GM23338 (cell line): ENCODE measurements at places on chromosomes 16 and 17.
A peak's percentile ranks its signal among the peaks of the same experiment; 100 is the strongest.

GRCh38 chr17:65523853-65524664 lies 37.4 kb downstream of the AXIN2 start:
- no peak for DNase-seq

DNA sequence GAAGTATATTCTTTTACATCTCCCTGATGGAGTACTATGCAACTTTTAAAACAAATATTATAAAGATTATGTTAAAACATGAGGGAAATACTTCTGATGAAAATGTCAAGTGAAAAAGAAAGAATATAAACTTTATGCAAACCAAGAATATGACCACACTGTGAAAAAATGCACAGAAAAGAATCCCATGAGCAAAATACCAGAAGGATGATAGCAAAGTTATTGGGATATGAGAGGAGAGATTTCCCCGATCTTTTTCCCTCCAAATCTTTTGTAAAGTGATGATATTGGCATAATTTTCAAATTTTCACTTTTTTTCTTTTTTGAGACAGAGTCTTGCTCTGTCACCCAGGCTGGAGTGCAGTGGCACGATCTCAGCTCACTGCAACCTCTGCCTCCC lies 36.6 kb upstream of the SMURF2 start:
- no peak for DNase-seq

- peak; percentile 13 for DNase-seq
Observed at GRCh38 chr17:58415371-58416055, 1.8 kb downstream of the RNF43 start.

- DNase-seq: no peak
Observed at GRCh38 chr17:76500747-76501017, 541 bp downstream of the RHBDF2 start.

DNA sequence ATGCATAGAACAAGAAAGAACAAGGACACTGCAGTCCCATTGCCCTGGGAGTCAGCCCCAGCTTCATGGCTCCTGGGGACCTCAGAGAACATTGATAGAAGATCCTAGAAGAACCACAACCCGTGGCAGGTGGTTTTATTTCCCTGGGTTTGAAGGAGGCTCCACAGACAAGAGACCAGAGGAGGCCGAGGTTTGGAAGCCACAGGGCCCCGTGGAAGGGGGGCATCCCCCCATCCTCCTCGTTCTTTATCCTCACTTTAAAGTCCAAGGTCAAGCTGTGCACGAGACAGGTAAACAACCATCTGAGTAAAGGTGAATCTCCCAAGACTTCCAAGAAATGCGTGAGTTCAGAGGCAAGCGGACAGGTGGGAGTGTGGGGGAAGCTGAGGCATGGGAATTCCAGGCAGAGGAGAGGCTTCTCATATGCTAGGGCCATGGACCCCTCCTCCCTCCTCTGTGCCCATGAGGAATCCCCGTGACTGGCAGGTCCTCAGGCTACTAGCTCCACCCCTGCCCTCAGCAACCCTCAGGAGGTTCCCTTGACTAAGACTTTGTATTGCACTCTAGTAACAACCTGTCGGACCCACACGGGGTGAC lies 849 bp upstream of the SULT1A1 start:
- peak; percentile 56 for DNase-seq

DNA sequence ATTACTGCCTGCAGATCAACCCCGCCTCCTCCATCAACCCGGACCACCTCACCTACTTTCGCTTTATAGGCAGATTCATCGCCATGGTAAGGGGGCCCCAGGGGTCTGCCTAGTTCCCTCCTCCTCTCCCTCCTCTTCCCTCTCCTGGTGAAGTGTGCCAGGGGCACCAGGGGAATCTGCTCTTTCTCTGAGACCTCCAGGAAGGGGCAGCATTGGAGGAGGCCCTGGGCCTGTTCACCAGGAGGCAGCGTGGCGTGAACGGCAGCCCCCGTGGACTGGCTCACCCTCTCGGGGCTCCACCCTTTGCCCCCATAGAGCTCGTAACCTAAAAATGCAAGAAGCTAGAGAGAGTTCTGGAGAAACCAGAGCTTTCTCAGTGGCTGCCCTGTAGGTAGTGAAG lies 17.1 kb upstream of the CLEC18A start:
- no peak for DNase-seq

DNA sequence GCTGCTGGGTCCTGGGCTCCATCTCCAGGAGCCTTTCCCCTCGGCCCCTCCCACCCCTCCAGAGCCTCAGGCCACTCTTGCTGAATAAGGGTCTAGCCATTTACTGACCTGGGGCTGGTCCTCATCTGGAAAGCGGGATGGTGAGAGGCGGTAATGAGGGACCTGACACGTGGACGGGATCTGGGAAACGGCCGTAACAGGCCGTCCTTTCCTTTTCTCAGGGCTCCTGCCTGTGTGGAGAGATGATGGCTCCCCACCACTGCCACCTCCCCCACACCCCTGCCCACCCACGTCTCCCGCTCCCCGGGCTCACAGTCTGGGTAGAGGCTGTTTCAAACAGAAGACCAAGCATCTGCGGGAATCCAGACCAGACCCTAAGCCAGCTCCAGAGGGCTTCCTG lies 20.6 kb upstream of the KCNJ12 start:
- DNase-seq: no peak

DNA sequence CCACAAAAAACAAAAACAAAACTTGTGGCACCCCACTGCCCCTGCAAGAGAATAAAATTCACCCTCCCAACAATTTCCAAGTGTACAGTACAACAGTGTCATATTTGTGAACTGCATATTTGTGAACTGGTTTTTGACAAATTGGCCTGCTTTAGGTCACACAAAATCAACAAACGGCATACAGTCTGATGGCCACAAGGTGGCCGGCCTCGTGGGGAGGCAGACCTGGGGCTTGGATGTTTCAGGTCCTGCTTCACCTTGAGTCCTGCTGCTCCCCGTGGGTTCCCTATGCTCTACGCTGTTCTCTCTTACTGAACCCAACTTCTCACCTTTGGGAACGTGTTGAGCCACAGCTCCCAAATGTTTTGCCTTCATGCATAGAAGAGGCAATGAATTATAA lies 102.2 kb downstream of the CDK5R1 start:
- DNase-seq: peak; percentile 78

DNA sequence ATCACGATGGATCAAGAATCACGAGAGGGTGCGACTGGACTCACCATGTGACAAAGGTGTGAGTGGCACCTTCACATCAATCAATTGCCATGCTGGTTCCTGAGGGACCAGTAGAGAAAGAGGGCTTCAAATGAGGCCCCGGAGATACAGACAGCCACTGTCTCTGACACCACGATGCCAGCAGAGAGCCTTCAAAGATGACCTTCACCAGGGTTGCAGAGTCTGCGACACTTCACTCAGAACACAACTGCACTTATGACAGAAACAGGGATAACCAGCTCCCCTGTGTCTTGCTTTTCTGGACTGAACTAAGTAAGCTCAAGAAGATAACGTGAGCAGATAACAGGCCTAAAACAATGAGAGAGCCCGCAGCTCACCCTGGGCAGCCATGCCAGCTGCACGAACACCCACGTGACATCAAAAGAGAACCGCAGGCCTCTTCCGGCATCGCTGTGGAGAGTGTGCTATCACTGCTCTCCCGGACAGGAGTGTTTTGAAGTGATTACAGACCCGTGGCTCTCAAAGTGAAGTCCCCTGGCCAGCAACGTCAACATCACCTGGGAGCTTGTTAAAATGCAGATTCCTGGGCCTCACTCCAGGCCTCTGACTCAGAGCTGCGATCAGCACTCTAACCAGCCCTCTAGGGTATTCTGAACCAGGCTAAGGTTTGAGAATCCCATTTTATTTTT lies 36.4 kb downstream of the KLHDC4 start:
- DNase-seq: no peak

GRCh38 chr16:74463888-74464287 lies 42.6 kb upstream of the CLEC18B start:
- DNase-seq: no peak

- no peak for DNase-seq
Observed at GRCh38 chr17:2932946-2933345, 130.5 kb downstream of the OR1D5 start.

DNA sequence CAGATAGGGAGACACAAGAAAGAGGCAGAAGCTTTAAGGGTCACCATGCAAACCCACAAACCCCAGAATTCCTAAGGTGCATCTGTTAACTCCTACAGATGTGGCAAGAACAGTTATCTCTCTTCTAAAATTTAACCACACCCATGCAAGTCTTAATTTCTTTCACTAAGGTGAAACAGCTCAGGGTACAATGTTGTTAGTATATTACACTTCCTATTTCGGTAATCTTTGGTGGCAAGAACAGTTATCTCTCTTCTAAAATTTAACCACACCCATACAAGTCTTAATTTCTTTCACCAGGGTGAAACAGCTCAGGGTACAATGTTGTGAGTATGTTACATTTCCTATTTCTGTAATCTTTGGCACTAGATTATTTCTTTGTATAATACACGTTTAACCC lies 6.6 kb downstream of the CCL23 start:
- no peak for DNase-seq

DNA sequence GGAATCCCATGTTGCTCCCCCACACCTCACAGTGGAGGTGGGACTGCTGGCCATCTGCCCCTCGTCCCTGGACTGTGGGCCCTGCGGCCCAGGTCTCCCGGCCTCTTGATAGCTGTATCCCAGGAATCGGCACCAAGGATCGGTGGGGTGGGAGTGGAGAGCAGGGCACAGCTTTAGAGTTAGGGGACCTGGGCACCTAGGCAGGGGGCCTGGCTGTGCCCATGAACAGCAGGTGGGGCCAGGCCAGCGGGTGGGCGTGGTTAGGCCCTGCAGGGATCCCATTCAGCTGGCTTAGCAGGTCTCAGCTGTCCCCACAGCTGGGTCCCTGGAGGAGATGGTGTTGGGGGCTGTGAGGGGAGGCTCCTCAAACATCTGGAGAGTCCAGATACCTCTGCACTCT lies 49.2 kb downstream of the SREBF1 start:
- no peak for DNase-seq

DNA sequence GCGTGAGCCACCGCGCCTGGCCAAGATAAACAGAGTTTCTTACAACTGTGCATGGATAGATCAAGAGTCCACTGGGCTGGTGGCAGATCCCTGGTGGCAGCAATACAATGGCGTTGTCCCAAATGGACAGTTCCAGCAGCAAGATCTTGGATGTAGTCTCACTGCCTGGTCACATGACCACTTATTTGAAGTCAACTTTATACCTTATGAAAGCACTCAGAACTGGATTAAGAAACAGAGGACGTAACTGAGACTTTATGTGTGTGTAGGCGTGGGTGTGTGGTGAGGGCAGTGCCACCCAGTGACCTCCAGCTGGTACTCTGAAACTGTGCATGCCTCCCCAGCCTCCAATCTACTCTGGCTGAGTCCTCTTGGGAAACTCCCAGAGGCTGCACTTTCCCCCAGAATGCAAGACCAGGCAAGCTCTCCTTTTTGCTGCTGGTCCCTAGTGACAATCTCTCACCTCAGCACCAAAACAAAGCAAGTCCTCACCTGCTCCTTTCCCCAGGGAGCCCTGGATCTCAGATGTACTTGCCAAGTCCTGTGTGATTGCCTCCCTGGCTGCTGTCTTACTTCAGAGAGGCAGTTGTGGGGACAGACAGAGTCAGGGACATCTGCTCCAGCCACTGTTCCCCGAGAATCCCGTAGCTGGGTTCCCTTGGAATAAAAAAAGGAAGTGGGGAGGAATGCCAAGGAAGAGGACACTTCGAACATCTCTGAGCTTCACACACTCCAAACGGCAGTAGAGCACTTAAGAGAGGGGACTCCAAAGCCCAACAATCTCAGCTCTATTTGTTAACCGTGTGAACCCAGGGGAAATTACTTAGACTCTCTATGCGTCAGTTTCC lies 11.7 kb upstream of the ST6GALNAC2 start:
- no peak for DNase-seq

GRCh38 chr16:2237493-2238149 lies 1.4 kb downstream of the DNASE1L2 start:
- DNase-seq: peak; percentile 68

- no peak for DNase-seq
Observed at GRCh38 chr17:75996665-75997590, 3.7 kb upstream of the CDK3 start.

DNA sequence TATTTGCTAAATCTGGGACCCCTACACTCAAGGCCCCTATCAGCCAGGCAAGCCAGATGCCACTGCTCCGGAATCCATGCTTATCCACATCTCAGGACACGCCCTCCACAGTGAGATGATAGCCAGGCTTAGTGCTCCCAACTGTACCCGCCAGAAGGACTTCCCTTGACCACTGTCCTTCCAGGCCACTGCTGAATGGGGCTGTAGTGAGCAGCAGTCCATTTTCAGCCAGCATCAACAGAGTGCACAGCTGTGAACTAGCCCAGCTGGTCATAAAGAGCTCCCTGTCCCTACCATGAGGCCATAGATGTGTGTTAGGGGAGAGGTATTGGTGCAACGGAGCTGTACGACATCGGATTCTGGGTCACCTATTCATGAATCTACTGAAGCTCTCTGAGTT lies 13.0 kb upstream of the MED9 start:
- no peak for DNase-seq

- DNase-seq: no peak
Observed at GRCh38 chr16:49461517-49461951, 87.9 kb downstream of the C16orf78 start.

GRCh38 chr17:46194393-46195216 lies 1.4 kb upstream of the KANSL1 start:
- peak; percentile 73 for DNase-seq

- peak; percentile 79 for DNase-seq
Observed at GRCh38 chr17:17890773-17891759, 54.3 kb upstream of the SREBF1 start.

DNA sequence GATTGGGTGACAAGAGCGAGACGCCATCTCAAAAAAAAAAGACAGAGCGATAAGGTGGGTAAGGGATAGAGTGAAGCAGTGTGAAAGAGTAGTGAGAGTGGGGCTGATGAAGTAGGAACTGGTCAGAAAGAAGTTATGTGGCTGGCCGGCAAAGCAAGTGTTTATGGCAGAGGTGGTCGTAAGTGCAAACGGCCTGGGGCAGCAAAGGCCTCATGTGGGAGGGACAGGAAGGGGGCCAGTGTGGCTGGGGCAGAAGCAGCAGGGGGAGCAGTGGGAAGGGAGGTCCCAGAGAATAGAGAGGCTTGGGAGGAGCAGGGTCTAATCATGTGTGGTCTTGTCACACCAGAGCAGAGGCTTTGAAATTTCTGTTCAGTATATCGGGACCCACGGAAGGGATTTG lies 186.2 kb downstream of the HS3ST3B1 start:
- no peak for DNase-seq

GRCh38 chr17:13031718-13032350 lies 14.0 kb upstream of the ELAC2 start:
- DNase-seq: peak; percentile 79

DNA sequence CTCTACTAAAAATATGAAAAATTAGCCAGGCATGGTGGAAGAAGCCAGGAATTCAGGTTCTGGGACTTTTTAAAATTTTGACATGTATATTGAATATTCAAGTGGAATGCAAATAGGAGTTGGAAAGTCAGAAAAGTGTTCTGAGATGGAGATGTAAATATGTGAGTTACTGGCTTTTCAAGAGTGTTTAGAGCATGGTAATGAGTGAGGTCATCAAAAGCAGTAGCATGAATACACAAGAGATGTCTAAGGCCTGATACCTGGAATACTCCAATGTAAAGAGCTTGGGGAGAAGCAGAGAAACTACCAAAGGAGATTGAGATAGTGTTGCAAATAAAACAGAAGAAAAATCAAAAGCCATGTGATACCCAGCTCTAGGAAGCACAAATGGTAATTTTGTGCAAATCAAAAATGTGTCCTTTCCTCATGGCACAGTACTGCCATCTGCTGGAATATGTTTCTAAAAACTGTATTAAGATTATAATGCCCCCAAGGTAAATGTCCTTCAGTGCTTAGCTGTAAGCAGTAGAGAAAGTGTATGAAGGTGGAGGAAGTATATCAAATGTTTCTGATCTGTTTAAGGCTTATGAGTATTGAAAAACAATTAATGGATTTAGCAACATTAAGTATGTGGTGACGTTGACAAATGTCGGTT lies 908.4 kb downstream of the KCNJ18 start:
- peak; percentile 45 for DNase-seq

- no peak for DNase-seq
Observed at GRCh38 chr17:71115669-71115972, 946.3 kb downstream of the KCNJ2 start.
